Stimulated activated CD4-positive, alpha-beta T cell treated with anti-CD3 and anti-CD28 coated beads, Interleukin-4, amount 100 ng/mL, for 1 hour (primary cell): ENCODE measurements at places on chromosomes 3 and 15.

GRCh38 chr15:68541743-68542142, 37.0 kb upstream of the CORO2B start:
- no peak for DNase-seq

GRCh38 chr3:74121761-74122160, 492.7 kb downstream of the CNTN3 start:
- DNase-seq: no peak

DNA sequence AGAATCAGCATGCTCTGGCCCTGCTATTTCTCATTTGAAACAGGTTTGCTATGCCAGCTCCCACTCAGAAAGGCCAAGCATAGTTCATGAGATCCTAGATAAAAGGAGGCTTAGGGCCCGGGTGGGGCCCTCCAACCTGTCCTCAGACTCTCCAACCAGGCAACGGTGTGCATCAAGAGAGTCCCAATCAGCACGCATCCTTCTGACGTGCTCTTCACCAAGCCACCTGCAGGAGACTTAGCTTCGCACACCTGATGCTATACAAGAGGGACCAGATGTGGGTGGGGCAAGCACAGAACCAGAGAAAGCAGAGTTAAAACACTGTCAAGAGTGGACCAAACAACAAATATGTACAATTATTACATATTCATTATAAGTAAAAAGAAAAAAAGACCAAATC, 17.3 kb downstream of the STIMATE start:
- DNase-seq: no peak

DNA sequence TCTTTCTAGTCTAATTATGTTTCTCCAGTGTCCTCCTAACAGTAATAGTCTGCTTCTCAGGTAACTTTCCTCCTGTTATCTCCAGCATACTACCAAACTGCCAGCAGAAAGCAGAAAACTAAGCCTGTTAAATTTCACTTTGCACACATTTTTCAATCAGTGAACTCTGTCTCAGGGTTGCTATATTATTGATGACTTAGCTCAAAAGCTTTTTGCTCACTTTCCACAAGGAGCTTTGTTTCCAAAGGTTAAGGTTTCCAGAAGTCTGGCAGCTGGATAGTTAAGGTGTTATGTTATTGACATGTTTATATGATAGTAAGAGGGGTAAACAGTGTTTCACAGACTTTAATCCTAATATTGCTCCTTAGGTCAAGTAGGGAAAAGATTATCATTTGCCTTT, 5.1 kb downstream of the TRPM7 start:
- no peak for DNase-seq

- no peak for DNase-seq
These were observed 565.8 kb upstream of the DPPA4 start for GRCh38 chr3:109903100-109903499.

- no peak for DNase-seq
These were observed 571.4 kb upstream of the NAALADL2 start for GRCh38 chr3:174287705-174288104.

GRCh38 chr15:56016281-56016680, 22.9 kb upstream of the NEDD4 start:
- no peak for DNase-seq

DNA sequence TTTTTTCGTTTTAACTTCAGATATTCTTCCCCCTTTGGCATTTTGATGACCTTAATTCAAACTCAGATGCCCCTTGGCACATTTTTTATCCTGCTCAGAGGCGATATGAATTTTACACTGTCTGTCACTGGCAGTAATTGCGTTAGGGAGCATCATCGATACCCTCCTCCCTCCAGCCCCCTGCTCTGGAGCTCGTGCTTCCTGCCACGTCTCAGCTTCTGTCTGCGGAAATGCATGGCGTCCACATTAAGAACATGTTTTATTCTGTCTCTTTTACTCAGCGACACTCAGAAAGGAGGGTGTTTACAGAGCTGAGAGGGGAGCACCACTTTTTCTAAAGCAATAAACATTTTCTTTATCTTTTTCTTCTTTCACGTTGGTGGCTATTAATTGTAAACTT, 254.2 kb downstream of the EBLN2 start:
- DNase-seq: no peak

DNA sequence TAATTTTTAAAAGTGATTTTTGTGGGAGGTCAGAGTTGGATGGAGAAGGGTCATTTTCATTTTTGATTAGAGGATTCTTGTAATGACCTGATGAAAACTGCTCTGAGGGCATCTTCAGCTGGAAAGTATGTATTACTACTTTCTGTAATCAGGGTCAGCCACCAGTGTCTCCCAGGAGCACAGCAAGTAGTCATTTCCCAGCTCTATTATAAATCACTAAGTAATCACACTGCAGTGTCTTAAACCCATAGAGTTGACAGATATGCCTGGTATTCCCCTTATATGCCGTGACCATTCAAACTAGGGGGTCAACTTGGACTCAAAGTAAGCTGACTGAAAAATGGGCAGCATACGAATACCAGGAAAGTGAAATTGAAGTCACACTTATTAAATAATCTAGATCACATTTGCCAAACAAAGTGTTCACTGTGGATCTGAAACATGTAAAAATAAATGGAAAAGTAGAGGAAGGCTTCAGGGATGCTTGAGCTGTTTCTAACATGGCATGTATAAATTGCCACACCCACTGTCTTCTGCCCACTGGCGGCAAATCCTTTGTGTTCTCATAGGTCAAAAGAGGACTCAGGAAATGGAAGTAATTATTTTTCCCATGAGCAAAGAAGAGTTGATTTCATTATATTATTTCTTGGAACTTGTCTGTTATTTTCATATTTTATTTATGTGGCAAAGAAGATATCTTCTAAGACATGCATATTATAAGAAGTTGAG, 105.7 kb downstream of the MBNL1 start:
- no peak for DNase-seq

DNA sequence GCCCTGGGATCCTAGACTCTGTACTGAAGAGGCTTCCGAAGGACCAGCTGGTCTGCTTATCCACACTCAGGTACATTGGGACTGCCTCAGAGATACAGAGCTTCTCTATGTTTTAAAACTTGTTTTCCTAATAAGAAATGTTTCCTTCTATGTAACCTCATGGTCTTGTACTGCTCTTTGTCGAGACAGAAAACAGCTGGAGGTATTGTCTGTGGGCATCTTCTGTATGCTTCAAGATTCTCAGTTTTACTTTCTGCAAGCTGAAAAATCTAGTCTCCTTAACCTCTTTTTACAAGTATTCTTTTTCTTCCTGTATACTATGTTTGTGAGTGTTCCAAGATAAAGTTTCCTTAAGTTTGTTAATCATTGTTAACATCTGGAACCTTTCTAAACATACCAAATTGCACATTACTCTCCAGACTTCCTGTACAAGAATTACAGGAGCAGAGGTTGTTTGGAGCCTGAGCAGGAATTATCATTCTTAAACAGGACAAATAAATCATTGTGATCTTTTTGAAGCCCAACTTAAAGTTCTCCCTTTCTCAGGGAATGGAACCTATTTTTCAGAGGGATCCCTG, 358.3 kb upstream of the CFAP20DC start:
- no peak for DNase-seq

- no peak for DNase-seq
These were observed 4.2 kb downstream of the PAQR5 start for GRCh38 chr15:69302929-69303328.

DNA sequence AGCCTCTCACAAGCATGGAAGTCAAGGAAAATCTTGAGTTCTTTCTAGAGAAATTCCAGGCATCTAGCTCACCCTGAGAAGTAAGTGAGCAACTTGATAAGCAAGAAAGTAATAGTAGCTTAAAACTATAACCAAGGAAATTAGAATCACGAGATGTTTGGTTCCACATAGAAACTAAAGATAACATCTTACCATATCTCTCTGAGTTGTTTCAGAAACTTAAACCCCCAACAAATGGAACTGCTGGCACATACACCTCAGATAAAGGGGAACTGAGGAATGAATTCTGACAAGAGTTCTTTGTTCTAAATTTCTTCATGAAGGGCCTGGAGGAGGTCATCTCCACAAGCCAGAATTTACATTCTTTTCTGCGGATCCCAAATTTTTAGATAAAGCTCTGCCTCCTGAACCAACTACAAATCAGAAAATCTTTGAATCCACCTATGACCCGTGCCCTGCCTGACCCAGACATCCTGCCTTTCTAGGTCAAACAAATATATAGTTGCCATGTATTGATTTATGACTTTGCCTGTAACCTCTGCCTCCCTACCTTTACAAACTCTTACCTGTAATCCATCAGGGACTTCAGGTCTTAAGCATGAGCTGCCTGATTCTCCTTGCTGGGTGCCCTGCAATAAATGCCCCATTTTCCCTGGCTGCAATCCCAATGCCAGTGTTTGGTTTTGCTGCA, 26.4 kb upstream of the ABHD17C start:
- no peak for DNase-seq

GRCh38 chr3:133038731-133039375, 662 bp downstream of the TMEM108 start:
- DNase-seq: no peak

- DNase-seq: no peak
These were observed 180.6 kb downstream of the FMN1 start for GRCh38 chr15:33013827-33014445.

- DNase-seq: no peak
These were observed 1.5 kb downstream of the CORO2B start for GRCh38 chr15:68580026-68580882.

DNA sequence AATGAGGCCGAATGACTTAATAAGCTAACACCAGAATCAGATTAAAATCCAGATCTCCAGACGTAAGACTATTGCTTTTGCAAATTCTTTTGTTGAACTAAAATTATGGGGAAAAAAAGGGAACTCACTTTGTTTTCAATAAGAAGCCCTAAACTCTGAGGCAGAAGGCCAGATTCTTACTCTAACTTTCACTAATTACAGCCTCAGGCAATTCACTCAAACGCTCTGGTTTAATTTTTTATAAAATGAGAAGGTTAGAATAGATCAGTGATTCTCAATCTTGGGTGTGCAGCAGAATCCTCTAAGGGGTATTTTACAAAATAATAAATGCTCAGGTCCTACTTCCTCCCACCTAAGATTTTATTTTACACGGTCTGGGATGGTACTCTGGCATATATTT, 38.1 kb downstream of the C3orf70 start:
- DNase-seq: no peak
